ENCODE measurements at places on chromosomes 16 and 17.

- no peak for DNase-seq
Observed at GRCh38 chr17:57004944-57005579, 27.1 kb downstream of the SCPEP1 start.

GRCh38 chr17:57995076-57995956 is 7.3 kb upstream of the VEZF1 start:
- no peak for DNase-seq

- no peak for DNase-seq
Observed at GRCh38 chr16:35140293-35140986, 1681.0 kb downstream of the TP53TG3F start.

DNA sequence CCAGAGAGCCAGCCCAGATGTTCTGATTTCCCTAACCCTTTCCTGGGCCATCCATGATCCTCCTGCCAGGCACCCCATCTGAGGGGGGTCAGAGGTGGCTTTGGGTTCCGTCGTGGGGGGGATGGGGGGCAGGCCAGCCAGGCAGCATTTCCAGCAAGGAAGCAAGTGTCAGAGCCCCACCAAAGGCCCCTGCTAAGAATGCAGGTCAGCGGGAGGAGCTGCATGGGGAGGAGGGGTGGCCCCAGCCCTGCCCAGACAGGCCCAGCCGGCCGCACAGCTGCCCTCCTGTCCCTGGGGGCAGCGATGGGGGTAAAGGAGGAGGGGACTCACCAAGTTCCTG is 2.3 kb upstream of the SCRN2 start:
- DNase-seq = no peak

GRCh38 chr17:29143894-29144293 is 36.3 kb downstream of the MYO18A start:
- no peak for DNase-seq
